Testis (tissue), 5 donors: ENCODE measurements at places on chromosomes 13 and 19. TPM values are rescaled to one million over a fixed set of nuclear protein-coding genes. Genes with fewer than 3 reads are reported as not detected.

- H3K27ac ChIP-seq, result peak overlapping the region; percentile 63
- H3K27me3 ChIP-seq, result no peaks in the 10 kb centered on the region
- peaks cover 17% of the 10 kb centered on the region for H3K4me1 ChIP-seq
- H3K4me3 ChIP-seq, result no peak overlapping the region
Measured at GRCh38 chr13:110536006-110536693, 25.4 kb downstream of the RAB20 start.

- H3K4me3 ChIP-seq, result no peak overlapping the region
- no peak overlapping the region for H3K27ac ChIP-seq
- no peaks in the 10 kb centered on the region for H3K36me3 ChIP-seq
- no peak for DNase-seq
- H3K27me3 ChIP-seq, result no peaks in the 10 kb centered on the region
Measured at GRCh38 chr13:101474419-101474957, 22.0 kb downstream of the ITGBL1 start.

Gene C1QTNF9
- 2.4 TPM for total RNA-seq

Gene ZNF813
- total RNA-seq, result 4.8 TPM
